ENCODE measurements at places on chromosomes 2 and 18.
A peak's percentile ranks its signal among the peaks of the same experiment; 100 is the strongest.

- DNase-seq, result no peak
Measured at GRCh38 chr2:176445956-176446355, 176.7 kb downstream of the MTX2 start.

GRCh38 chr2:157067562-157067961 lies 189.9 kb upstream of the GALNT5 start:
- no peak for DNase-seq

DNA sequence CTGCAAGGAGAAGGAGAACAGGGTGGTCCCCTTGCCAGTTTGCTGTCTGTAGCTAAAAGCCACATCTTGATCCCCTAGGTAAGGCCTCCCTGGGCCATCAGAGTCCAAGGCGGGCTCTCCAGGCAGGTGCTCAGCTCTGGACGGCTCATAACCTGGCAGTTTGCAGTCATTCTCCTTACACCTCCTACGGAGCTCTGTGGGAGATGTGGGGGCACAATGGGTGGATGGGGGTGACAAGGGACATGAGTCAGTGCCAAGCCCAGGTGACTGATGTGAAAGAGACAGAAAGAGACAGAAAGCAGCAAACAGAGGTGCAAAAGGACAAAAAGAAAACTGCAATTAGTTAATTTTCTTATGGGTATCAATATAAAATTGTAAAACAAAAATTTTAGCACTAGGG lies 120.6 kb upstream of the ZBTB14 start:
- no peak for DNase-seq

DNA sequence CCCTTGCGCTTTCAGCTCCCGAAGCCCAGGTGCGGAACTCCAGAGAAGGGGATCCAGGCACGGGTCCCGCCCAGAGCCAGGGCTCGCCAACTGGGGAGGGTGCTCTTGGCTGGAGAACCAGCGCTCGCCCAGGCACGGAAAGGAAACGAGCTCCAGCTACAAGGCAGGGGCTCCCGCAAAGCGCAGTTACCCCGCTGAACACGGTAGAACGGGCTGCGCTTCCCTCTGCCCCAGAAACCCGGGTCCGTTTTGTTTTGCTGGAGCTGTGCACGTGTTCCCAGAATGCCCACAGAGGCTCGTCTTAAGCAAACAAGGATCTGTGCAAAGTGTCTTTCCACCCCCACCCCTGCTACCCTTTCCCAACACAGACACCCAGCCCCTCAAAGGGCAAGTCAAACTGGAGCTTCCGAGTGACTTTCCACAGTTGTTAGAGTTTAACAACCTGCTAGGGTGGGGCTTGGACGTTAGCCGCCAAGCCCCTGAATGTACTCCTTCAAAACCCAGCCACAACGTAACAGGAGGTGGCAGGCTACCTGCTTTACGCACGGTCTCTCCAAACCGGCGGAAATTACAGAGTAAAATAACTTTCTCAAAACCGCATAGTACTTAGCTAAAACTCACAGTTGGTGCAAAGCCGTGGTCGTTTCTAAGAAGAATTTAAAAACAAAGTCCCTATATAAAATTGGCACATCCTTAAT lies 775 bp downstream of the RNF125 start:
- DNase-seq, result no peak

GRCh38 chr2:218658671-218659257 lies 659 bp downstream of the ZNF142 start:
- no peak for DNase-seq

DNA sequence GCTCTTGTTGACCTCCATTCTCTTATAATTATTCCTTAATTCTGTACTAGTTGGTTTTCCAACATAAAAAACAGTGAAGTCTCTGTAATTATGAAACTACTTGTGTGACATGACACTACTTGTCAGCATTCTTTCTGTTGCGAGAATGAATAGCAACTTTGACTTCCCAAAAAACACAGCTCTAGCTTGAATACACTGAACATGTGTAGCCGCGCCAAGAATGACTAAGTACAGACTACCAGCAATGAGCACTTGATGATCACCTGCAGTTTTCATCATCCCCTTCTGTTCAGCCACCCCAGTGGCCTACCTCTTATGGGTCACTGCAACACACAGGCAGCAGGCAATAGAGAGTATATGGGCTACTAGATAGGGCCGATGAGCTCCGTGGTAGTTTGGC lies 229.3 kb downstream of the TGIF1 start:
- DNase-seq, result no peak

GRCh38 chr18:67705748-67706147 lies 189.2 kb upstream of the DSEL start:
- no peak for DNase-seq

GRCh38 chr2:234459401-234460009 lies 37.4 kb downstream of the ARL4C start:
- no peak for DNase-seq

- no peak for DNase-seq
Measured at GRCh38 chr2:172977270-172978062, 98.2 kb upstream of the MAP3K20 start.

DNA sequence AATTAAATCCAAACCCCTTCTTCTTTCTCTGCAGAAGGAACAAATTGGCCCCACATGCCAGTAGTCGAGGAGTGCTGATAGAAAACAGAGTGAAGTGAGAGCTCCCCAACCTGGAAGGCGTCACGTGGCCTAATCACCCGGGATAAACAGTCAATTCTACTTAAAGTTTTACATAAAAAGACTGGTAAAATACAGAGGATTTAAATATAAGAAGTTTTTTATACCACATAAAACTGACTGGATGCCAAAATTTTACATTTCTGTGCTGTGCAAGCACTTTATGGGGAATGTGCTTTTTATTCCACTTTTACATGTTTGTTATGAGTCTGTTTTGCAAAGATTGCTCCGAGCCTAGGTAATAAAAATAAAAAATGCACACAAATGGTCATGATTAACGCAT lies 1586.8 kb upstream of the ACVR2A start:
- DNase-seq, result no peak

GRCh38 chr18:63282793-63283192 lies 36.8 kb downstream of the BCL2 start:
- no peak for DNase-seq

DNA sequence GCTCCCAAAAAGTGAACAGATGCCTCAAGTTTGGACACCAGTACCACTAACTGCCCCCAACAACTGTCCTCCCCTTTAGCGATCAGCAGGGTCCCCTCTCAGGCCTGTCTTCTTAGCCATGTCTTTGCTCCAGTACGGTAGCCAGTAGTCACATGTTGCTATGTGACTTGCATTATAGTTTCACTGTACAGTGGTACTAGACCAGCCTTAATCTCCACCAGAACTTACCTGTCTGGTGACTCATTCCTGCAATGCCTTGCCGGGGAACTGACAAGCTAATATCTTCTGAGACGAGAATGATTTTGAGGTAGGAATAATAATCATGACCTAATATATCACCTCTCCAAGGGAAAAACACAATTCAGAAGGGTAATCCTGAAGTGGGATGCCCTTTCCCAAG lies 23.7 kb downstream of the ACMSD start:
- DNase-seq, result no peak

- no peak for DNase-seq
Measured at GRCh38 chr2:233267516-233268245, 16.2 kb downstream of the ATG16L1 start.

GRCh38 chr2:99365661-99366060 lies 28.5 kb downstream of the EIF5B start:
- no peak for DNase-seq

DNA sequence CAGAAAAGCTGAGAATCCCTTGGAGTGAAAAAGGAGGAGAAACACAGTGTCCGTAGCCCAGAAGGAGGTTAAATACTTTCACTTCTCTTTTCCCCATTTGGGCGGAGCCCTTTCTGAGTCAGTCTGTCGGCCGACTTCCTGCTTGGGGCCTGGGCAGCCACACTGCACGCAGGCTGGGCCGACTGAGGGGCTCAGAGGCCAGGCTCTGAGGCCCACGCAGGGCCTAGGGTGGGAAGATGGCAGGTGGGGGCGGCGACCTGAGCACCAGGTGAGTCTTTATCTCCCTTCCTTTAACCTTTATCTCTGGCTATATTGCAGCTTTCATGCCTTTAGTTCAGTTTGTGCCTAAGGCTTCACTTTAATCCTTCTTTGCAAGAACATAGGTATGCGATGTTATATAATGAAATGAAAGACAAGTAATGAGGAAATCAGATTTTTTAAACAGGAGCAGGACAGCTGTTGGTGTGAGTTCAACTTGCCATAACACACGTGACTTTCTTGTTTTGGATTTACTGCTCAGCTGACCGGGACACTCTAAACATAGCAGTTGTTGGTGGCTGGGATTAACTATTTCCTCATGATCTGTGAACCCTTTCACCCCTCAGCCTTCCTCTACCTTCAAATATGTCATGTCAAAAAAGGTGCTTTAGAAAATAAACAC lies at the start of gene SP100:
Gene SP100, plus strand, starts transcription at position 141 of the 661 bp plus-strand sequence. Its CDS starts 96 bp downstream, at position 237.
- peak; percentile 90 for DNase-seq

GRCh38 chr2:238742066-238742465 lies 105.8 kb upstream of the TWIST2 start:
- DNase-seq, result no peak

- DNase-seq, result no peak
Measured at GRCh38 chr2:234156326-234156725, 105.8 kb downstream of the SPP2 start.

DNA sequence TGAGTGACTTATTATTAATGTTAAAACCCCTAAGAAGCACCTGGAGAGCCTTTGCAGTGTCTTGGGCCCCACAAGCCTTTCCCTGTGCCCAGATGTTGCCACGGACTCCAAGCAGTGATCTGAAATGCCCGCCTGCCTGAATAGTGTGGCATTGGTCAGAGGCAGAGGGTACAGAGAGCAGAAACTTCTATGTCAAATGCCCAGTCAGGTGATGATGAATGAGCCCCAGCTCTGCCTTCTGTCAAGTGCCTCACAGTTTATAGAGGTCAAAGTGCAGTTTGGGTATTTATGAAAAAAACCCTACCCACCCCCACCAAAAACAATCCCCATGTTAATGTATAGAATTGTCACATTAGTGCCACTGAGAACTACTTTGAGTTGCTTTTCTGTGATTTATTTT lies 170.0 kb upstream of the SIX3 start:
- DNase-seq, result no peak

DNA sequence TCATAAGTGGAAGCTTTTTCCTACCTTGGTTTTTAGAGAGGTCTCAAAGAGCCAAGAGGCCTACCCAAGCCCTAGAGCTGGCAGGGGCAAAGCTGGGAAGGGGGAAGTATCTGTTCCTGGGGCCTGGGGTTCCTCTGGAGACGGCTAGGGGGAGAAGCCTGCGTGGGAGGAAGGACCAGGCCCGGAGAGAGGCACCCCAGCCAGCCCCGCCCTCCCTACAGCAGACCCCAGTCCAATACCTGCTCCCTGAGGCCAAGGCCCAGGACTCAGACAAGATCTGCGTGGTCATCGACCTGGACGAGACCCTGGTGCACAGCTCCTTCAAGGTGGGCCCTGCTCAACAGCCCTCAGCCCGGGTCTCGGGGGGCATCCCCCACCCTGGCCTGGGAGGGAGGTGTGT lies 2.2 kb downstream of the CTDSP1 start:
- peak; percentile 70 for DNase-seq

DNA sequence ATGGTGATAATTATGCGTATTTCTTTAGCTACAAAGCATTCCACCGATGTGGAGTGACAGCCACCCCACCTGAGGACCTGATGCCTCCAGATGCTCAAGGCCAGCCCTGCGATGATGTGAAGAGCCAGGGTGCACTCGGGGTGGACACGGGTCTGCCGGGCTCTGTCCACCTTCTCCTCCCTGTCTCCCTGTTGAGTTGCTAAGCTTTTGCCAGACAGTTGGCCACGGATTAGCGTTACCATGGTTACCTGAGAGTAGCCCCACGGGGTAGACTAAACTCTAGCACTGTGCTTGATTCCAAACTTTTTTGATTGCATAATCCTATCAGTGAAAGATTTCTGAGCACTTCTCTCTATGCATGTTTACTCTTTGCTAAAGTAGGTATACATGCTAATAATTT lies 86.2 kb downstream of the SMIM21 start:
- no peak for DNase-seq

DNA sequence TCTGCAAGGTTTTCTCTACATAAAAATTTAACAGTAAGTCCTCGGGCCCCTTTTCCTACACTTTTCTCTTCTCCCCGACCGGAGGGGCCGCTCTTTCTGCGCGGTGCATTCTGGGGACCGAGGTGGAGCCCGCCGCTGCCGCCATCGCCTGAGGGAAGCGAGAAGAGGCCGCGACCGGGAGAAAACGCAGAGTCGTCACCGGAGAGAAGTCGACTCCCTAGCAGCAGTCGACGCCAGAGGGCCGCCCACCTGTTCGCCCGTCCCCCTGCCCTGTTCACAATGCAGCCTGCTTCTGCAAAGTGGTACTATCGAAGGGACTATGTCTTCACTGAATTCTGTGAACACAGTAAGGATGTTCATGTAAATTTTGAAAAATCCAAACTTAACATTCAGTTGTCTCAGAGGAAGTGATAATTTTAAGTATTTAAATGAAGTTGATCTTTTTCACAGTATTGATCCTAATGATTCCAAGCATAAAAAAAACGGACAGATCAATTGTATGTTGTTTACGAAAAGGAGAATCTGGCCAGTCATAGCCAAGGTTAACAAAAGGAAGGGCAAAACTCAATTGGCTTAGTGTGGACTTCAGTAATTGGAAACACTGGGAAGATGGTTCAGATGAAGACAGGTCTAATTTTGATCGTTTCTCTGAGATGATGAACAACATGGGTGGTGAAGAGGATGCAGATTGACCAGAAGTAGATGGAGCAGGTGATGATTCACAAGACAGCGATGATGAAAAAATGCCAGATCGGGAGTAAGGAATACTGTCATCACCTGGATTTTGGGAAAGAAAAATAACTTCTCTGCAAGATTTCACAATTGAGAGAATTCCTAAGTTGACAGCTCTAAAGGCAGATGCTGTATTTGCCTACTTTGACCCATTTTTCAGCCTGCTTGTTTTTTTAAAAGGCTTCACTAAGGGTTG lies 55.8 kb downstream of the ASXL2 start:
- DNase-seq, result peak; percentile 63

DNA sequence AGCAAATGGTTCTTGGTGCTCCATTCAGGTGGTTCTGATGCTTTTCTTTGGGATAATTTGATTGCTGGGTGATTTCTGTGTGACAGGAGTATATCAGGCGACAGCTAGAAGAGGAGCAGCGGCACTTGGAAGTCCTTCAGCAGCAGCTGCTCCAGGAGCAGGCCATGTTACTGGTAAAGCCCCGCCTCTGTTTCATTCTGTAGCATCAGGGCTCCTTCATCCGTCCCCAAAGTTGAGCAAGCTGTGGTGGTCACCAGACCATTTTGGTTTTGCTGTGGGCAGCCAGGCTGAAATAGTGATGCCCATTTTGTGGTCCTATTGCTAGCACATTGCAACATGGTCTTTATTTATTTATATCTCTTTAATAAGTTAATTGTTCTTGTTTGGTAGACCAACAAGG lies 132.8 kb upstream of the IL1R2 start:
- DNase-seq, result no peak

DNA sequence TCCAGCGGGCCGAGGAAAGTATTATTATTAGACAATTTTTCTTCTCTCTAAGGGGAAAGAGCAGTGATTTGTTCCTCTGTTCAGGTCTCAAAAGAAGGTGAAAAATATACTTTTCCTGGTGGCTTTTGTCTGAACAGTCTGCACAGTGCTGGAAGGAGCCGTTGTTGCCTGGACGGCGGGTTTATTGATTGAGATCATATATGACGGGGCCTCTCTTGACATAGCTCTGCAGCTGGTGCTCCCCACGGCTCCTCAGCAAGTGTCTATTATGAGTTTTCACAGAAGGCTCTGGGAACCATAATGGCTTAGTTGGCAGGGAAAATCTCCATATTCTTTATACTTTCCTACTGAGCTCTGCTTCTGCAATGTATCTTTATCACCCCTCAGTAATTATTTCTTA lies 42.9 kb downstream of the FSHR start:
- no peak for DNase-seq

GRCh38 chr18:8493141-8493540 lies 116.1 kb upstream of the RAB12 start:
- DNase-seq, result peak; percentile 47
